Colonic mucosa (tissue), 4 donors: ENCODE measurements at places on chromosomes 2 and 18.

- no peak for DNase-seq
Observed at GRCh38 chr18:41593171-41593675, 361.8 kb upstream of the PIK3C3 start.

DNA sequence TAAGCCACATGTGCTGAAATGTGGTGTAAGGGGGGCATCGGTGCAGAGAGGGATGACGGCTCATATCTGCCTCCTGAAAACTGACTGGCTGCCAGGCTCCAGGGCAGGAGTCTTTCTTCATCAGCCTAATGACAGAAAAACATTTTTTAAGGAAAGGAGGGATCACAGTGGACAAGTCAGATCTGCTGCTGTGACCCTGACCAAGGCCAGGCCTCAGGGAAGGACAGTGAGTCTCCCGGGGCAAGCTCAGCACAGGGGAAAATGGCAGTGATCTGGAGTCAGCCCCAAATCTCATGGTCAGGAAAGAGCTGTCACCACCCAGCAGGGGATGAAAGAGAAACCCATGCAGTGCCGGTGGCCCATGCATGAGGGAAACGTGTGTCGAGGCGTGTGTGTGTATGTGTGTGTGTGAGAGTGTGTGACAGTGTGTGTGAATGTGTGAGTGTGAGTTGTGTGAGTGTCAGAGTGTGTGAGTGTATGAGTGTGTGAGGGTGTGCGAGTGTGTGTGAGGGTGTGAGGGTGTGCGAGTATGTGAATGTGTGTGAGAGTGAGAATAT, 134.5 kb downstream of the INHBB start:
- no peak for DNase-seq

GRCh38 chr2:46095830-46096229, 201.4 kb upstream of the EPAS1 start:
- no peak for DNase-seq

- DNase-seq: no peak
Observed at GRCh38 chr2:10367472-10368439, 65.1 kb downstream of the HPCAL1 start.

DNA sequence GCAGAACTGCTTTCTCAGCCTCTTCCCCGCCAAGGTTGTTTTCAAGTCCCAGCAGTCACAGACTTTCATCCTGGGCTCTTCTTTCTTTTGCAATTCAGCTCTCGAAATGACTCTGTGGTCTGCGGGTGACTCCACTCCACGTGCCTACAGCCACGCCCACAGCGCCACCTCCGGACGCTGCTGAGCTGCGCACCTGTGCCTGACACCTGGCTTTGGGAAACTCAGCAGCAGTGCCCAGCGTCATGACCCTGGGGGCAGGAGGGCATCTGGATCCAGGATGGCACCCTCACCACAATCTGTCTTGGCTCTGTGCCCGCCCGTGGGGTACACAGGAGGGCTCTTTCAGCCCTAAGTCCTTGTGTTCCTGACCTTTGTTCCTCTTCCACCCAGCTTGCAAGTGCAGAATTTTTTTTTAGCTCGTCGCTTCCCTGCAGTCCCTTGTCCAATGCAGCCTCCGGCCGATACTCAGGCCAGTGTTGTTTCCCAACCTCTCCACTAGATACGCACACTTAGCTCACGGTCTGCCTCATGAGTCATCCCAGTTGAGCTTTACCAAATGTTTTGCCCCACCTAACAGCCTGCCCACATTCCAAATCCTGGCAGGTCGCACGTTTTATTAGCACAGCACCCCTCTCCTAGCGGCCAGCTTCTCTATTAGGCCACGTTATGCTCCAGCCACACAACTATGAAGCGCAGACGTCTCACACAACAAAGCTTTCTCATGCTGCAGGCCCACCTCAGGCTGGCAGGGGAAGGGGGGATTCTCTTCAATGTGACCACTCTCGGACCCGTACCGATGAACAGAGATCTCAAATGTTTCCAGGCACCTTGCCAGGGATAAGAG, 6.5 kb upstream of the CAPN10 start:
- peak; percentile 69 for DNase-seq

DNA sequence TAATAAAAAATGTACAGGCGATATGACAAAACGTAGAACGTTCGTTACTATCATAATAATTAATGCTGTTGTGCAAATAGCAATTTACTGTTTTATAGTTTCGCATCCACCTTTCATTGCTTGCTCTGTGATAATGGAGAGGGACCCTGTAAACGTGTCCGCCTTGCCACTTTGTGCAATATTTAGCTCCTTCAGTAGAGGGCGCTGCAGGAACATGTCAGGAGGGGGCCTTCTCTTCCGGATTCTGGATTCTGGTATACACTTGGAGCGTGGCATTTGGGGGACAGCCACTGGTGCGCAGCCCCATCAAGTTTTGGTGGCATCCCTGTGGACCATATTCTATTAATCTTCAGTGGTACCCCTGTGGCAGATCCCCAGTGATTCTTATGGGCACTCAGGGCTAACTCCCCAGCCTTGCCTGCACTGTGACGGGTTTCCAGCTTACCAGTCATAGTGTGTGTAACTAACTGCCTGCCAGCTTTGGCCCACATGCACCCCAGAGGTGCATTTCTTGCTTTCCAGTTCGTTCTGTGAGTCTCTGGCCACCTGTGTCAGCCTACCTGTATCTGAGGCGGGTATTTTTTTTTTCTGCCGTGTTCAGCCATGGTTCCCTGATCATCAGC, 140.3 kb downstream of the CYRIA start:
- DNase-seq: peak; percentile 34

GRCh38 chr18:644395-645004, 13.0 kb upstream of the TYMS start:
- DNase-seq: no peak

DNA sequence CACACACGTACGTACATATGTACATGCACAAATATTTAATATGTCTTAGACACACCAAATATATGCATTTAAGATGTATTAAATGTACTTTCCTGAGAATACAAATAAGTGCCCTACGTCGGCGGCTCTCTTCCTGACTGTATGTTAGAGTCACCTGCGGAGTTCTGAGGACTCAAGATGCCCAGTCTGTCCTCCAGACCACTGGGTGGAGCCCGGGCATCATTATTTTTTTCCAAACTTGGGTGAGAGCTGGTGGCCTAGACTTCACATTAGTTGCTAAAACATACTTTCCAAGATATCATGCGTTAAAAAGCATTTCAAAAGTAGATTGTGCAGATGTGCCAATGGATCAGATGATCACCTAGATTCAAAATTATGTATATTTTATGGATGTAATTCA, 2.9 kb downstream of the IL18R1 start:
- no peak for DNase-seq

DNA sequence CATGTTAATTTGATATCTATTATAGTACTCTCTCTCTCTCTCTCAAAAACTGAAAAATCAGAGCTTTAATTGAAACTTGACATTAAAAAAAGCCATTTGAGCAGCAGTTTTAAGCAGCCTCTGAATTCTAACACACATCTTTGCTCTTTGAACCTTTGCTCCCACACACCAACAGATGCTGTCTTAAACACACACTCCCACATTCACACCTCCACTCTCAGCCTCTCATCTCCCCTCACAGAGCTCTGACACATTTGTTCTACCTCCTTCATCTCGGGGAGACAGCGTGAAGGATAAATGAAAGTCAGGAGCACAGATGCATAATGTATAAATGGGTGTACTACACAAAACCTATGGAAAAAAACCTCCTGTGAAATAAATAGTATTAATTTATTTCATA, 95.2 kb downstream of the NAB1 start:
- no peak for DNase-seq

GRCh38 chr2:99727199-99727598, 237.4 kb upstream of the REV1 start:
- DNase-seq: no peak

GRCh38 chr2:18829251-18829902, 240.0 kb upstream of the NT5C1B start:
- DNase-seq: no peak

- DNase-seq: no peak
Observed at GRCh38 chr2:64812285-64812684, 158.6 kb upstream of the SERTAD2 start.

- no peak for DNase-seq
Observed at GRCh38 chr2:233242231-233242927, 9.1 kb upstream of the ATG16L1 start.

- no peak for DNase-seq
Observed at GRCh38 chr18:8639762-8640161, 30.5 kb downstream of the RAB12 start.

DNA sequence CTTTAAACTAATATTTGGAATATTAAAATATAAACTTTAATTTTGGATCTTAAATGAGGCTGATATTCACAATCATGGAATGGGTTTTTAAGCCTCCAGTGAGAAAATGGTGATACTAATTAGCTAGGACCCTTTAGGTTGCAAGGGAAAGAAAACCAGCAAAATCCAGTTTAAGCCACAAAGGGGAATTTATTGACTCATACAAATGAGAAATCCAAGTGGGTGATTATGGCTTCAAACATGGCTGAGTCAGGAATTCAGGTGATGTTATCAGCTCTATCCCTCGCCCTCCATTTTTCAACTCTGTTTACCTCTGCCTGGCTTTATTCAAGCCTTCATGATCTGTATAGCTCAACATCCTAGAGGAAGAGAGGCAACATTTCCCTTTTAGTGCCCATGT, 75.3 kb upstream of the DLX2 start:
- no peak for DNase-seq

DNA sequence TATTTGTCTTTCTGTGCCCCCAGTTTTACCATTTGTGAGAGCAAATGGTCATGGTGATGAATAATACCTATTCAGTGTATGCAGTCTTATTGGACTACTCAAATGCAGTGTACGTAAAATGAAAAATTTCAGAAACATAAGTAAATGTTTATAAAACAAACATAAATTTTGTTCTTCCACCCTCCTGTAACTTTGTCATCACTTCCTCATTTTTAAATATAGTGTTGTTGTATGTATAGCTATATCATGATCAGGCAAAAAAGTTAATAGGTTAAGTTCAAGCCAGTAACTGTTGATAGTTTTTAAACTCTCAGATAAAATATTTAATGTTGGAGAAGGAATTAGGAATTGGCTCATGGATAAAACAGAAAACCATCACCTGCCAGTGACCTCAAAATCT, 93.2 kb downstream of the KLF7 start:
- no peak for DNase-seq

DNA sequence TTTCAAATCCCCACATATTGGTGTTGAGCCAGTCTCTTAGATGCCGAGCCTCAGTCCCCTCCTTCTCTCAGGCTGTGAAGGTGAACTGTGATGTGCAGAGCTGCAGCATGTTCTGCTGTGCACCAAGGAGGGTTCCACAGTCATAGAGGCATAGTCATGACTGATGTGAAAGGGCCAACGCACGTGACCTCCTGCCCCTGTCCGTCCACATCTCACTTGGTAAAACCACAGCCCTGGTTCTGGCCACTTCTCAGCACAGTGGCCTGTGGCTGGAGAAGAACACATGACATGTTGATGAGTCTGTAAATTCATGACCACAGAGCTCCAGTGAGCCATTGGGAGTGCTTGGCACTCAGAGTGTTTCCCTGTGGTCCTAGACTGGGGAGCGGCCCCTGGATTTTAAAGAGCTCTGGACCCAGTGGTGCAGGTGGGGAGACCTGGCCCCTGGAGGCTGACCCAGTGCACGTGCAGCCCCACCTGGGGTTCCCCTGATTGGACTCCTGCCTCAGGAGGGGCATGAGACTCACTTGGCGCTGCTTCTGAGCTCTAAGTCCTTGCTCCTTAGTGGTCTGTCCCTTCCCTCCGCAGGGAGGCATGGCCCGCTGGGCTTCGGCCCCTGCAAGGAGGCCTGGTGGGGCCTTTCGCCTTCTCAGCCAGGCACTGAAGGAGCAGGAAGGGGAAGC, 25.3 kb downstream of the INPP4A start:
- no peak for DNase-seq

DNA sequence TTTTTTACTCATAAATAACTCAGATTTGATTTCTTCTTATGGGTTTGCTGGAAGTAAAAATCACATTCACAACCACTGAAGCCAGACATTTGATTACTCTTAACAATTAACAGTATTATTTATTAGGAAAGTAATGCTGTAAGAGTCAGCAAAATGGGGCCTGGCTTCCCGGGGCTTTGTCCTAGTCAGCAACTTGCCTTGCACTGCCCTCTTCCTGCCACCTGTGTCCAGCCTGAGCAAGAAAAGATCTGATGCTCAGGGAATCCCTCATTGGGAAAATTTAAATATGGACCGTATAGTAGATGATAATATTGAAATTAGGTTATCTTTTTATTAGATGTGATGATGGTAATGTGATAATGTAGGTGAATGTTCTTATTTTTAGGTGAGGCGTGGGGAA, 30.8 kb upstream of the ACYP2 start:
- DNase-seq: no peak

DNA sequence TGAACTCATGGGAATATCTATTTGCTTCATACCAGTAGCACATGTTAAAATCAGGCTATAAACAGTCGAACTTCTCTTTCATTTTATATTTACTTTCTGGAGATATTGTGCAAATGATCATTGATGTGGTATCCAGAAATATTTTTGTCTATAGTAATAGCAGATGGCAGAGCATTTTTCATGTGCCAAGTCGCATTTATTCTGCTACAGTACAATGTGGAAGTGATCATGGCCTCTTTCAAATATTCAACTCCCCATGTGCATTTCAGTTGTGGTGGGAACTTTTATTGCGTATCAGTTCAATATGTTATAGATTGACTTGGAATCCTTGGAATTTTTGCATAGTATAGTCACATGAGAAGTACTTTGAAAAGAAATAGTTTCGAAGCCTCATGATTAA, 57.4 kb downstream of the RHBDD1 start:
- no peak for DNase-seq

DNA sequence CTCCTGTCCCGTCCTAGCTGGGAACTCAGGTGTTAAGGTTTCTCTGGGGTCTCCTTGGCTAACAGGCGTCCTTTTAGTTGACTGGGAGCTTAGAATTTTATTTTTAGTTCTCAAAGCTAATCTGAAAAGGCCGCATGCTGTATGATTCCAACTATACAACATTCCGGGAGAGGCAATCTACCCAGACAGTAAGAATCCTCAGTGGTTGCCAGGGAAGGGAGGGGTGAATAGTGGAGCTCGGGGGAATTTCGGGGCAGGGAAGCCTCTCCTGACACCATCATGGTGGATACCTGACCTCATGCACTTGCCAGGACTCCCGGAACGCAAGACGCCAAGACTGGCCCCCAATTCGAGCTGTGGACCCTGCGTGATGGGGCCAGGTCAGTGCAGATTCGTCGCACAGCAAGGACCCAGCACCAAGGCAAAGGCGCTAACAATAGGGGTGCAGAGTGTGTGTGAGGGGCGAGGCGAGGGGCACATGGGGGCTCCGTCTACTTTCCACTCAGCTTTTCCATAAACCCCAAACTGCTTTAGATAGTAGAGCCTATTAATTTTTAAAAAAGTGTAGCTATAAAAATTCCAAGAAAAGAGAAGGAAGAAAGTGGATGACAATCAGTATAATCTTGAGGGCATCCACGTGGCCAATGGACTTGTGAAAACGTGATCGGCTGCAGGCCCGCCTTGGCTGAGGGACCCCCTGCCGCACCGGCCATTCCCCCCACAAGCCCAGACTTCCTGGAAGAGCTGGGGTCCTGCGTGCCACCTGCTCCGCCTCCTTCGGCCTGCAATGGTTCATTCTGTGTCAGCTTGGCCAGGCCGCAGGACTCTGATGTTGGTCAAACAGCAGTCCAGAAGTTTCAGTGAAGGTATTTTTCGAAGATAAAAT, 17.3 kb downstream of the PDCD1 start:
- DNase-seq: no peak
